ENCODE measurements at places on chromosomes 13 and 19.

DNA sequence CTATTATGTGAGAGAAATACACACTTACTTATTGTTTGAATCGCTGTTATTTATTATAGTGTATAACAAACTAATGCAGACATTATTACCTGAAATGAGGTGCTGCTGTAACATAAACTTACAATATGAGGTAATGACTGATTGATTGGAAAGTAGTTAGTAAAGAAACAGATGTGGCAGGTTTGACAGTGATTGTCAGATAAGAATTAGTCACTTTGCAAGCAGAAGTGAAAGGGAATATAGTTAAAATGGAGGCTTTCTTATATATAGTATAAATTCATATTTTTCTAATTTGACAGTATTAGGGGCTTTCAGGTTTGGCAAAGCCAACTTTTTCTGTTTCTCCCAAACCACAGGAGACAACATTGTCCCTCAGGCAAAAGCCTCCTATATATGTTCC is 20.6 kb downstream of the MIR17HG start:
- no peak for DNase-seq

GRCh38 chr13:102028206-102028605 is 373.6 kb downstream of the FGF14 start:
- no peak for DNase-seq

- DNase-seq = no peak
Observed at GRCh38 chr19:9757544-9758501, 10.7 kb downstream of the ZNF846 start.

GRCh38 chr19:35846038-35846668 is 6.2 kb downstream of the NPHS1 start:
- DNase-seq = peak; percentile 33

DNA sequence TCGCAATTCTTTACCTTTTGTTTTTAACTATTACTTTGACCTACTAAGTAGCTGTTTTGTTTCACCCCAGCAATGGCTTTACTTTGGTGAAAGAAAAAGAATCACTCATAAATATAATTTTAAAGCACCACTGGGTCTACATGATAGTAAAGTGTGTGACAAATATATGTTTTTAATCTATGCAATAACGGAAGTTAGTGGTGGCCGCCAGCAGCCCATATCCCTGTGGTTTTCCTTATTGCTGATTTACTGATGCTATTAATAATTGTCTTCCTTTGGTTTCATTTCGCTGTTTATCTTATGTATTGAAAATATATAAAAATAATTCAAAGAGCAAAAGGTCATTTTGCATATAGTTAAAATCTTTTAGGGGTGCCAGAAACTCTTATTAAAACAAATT is 491.3 kb downstream of the DIAPH3 start:
- no peak for DNase-seq

DNA sequence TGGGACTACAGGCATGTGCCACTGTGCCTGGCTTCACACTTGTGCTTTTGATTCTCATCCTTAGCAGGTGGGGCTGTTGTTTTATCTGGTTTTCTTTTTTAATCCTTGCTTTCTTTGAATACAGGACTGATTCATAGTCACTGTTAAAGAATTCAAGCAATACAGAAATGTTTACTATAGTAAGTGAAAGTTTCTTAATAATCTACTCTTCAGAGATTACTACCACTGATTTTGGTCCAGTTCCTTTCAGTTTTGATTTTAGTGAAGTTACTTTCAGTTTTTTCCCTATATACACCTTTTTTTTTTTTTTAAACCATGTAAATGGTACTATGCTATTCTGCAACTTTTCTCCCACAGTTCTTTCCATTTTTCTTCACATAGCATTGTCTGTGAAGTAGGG is 53.6 kb downstream of the GATAD2A start:
- DNase-seq = no peak

- no peak for DNase-seq
Observed at GRCh38 chr13:112569821-112570220, 18.1 kb downstream of the TUBGCP3 start.

DNA sequence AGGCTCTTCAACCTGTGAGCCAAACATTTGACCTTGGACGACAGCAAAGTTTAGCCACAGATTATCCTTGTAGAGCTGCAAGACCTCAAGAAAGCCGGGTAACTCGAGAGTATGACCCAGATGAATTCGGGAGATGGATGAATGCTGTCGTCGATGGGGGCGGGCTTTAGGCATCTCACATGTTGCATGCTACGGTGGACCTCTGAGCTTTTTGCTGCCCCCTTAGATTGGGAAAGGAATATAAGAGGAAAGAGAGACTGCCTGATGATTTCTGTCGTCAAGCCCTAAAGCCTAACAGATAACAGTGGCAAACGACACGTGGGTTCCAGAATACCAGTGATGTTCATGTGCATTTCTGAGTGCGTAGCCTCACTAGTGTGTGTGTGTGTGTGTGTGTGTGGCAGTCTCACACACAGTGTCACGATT is 730 bp upstream of the ABCC4 start:
- peak; percentile 79 for DNase-seq

GRCh38 chr19:29683009-29683408 is 17.7 kb downstream of the PLEKHF1 start:
- DNase-seq = no peak

- no peak for DNase-seq
Observed at GRCh38 chr13:21974741-21975140, 303.9 kb downstream of the FGF9 start.

- no peak for DNase-seq
Observed at GRCh38 chr19:2699413-2700140, 2.9 kb downstream of the GNG7 start.

GRCh38 chr13:94196413-94196812 is 283.1 kb downstream of the DCT start:
- DNase-seq = no peak
